T-helper 1 cell treated with Interleukin-12 subunit alpha and Interleukin-12 subunit beta and Interleukin-4 antibody, amounts not matched to agents 30 ng/mL and 1 ng/mL, for 36 hours (primary cell): ENCODE measurements at places on chromosomes 16 and 17. TPM values are rescaled to one million over a fixed set of nuclear protein-coding genes. Genes with fewer than 3 reads are reported as not detected.

Gene NFATC2IP
- total RNA-seq = 122 and 130 TPM in 2 replicates

Gene KRTAP9-8
- not detected in 2 replicates for total RNA-seq

Gene MT1F
- 21.9 and 25.2 TPM in 2 replicates for total RNA-seq

Gene DHX58
- 76.9 and 80.6 TPM in 2 replicates for total RNA-seq

Gene KRT15
- not detected in 2 replicates for total RNA-seq

Gene AARSD1
- total RNA-seq = 41.2 and 51.5 TPM in 2 replicates

Gene TBC1D3I
- total RNA-seq = 0.69 and 2.6 TPM in 2 replicates

Gene TSEN54
- total RNA-seq = 65.2 and 65.9 TPM in 2 replicates

Gene ZNF18
- total RNA-seq = 9.9 and 11.8 TPM in 2 replicates

Gene FOXN1
- not detected in 2 replicates for total RNA-seq

Gene TSC2
- 130 and 131 TPM in 2 replicates for total RNA-seq

Gene NHLRC4
- 1.8 and 2.2 TPM in 2 replicates for total RNA-seq

Gene CHST4
- total RNA-seq = not detected in 2 replicates

Gene TMEM114
- not detected in 2 replicates for total RNA-seq

Gene DPEP3
- total RNA-seq = 0.12 and 0.22 TPM in 2 replicates

Gene SSTR5
- not detected in 2 replicates for total RNA-seq

Gene GLIS2
- total RNA-seq = 0.34 and 0.51 TPM in 2 replicates

Gene BCL6B
- total RNA-seq = 2.2 and 2.5 TPM in 2 replicates

Gene PPY
- not detected in 2 replicates for total RNA-seq

Gene CCDC144A
- 3.1 and 3.5 TPM in 2 replicates for total RNA-seq

Gene RAB34
- 9.0 and 9.4 TPM in 2 replicates for total RNA-seq

Gene PLCG2
- 10.9 and 13.3 TPM in 2 replicates for total RNA-seq

Gene KRT23
- not detected in 2 replicates for total RNA-seq

Gene SLC47A2
- not detected in 2 replicates for total RNA-seq

Gene SRCIN1
- total RNA-seq = 0.42 TPM in 1 of 2 replicates, not detected in the other

Gene GNG13
- total RNA-seq = not detected in 2 replicates

Gene PIRT
- total RNA-seq = not detected in 2 replicates

Gene ZG16B
- total RNA-seq = 23.2 and 24.3 TPM in 2 replicates

Gene CPNE7
- 3.8 and 4.1 TPM in 2 replicates for total RNA-seq

Gene DRC7
- not detected in 2 replicates for total RNA-seq

Gene YPEL2
- total RNA-seq = 7.9 and 10.4 TPM in 2 replicates

Gene KRTAP16-1
- total RNA-seq = not detected in 2 replicates

Gene GPR142
- total RNA-seq = not detected in 2 replicates
